GM23338 (cell line): ENCODE measurements at places on chromosomes 12 and 14. TPM values are rescaled to one million over a fixed set of nuclear protein-coding genes. Genes with fewer than 3 reads are reported as not detected.

Gene CLECL1
- not detected in 2 replicates for total RNA-seq

Gene ADCY4
- 0.10 and 1.5 TPM in 2 replicates for total RNA-seq

Gene RNFT2
- total RNA-seq: 19.7 and 22.9 TPM in 2 replicates

Gene SLCO1B1
- 0.24 TPM in 1 of 2 replicates, not detected in the other for total RNA-seq

Gene OTX2
- 21.2 and 23.9 TPM in 2 replicates for total RNA-seq

Gene INSM2
- total RNA-seq: not detected in 2 replicates

Gene KRT82
- total RNA-seq: not detected in 2 replicates

Gene RFX4
- total RNA-seq: 2.1 TPM in 1 of 2 replicates, not detected in the other

Gene NABP2
- 25.5 and 31.6 TPM in 2 replicates for total RNA-seq

Gene CEP170B
- 31.3 and 37.1 TPM in 2 replicates for total RNA-seq

Gene NPAS3
- 0.08 and 0.17 TPM in 2 replicates for total RNA-seq

Gene MLEC
- total RNA-seq: 217 and 225 TPM in 2 replicates
